Psoas muscle (tissue), 8 donors: ENCODE measurements at places on chromosomes 1 and 21.

DNA sequence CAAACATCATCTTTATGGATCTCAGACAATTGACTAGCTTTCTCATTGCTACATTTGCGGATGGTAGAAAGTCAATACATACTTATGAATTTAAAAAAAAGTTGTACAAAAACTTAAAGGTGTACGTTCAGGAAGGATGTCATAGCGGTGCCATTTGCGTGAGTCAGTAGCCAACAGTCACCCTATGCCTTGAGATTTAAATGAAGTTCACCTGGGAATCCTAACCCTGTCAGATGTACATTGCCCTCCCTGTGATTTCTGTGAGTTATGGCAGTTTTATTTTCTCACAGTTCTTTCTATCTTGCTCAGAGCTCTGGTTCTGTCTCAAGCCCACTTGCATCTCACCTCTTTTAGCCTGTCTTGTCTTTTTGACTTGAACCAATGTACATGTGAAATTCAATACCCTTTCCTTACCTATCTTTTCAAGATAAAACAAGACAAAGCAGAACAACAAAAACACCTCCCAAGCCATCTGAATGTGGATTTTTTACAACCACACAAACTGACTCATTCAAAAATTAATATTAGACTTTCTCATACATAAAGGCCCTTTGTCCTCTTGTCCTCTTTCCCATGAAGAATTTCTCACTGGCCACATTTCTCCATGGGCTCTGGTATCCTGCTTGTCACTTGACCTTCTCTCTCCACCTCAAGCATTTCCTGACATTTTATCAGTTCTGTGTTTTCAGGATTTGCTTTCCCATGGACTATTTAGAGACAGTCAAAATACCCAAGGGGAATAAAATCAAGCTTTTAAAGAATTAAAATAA is 25.3 kb upstream of the ZNF697 start:
- DNase-seq: no peak
- H3K27me3 ChIP-seq: no peaks in the 10 kb centered on the region

GRCh38 chr1:66681686-66682085 is 70.6 kb upstream of the DYNLT5 start:
- no peaks in the 10 kb centered on the region for H3K27me3 ChIP-seq
- H3K27ac ChIP-seq: no peak overlapping the region
- H3K4me1 ChIP-seq: no peaks in the 10 kb centered on the region
- no peaks in the 10 kb centered on the region for H3K36me3 ChIP-seq
- no peak for DNase-seq
- no peak overlapping the region for H3K4me3 ChIP-seq

- H3K4me3 ChIP-seq: no peak overlapping the region
- H3K4me1 ChIP-seq: no peaks in the 10 kb centered on the region
- H3K27me3 ChIP-seq: peaks cover 54% of the 10 kb centered on the region
- no peak overlapping the region for H3K27ac ChIP-seq
Observed at GRCh38 chr1:26409191-26409807, 1.3 kb upstream of the LIN28A start.

DNA sequence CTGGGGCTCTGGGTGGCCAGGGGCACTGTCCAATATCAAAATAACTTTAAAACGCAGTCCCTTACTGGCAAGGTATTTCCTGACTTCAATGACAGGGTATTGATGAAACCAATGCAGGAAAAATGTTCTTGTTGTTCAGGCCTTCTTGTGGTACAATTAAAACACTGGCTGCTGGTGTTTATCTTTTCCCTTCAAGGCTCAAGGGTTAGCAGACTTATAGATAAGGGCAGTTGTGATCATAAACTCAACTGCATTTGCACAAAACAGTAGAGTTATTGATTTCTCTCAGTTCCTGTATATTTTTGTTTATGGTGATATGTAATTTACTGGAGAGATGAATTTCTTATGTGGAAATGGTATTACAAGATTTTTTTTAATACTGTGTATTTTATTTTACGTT is 2.7 kb upstream of the CD84 start:
- no peaks in the 10 kb centered on the region for H3K4me1 ChIP-seq
- no peak overlapping the region for H3K27ac ChIP-seq
- no peak overlapping the region for H3K4me3 ChIP-seq
- H3K27me3 ChIP-seq: no peaks in the 10 kb centered on the region
- DNase-seq: no peak

GRCh38 chr21:38646213-38646837 is 148.0 kb upstream of the ERG start:
- no peak overlapping the region for H3K27ac ChIP-seq
- no peaks in the 10 kb centered on the region for H3K27me3 ChIP-seq
- DNase-seq: no peak
- H3K36me3 ChIP-seq: no peaks in the 10 kb centered on the region
- H3K4me1 ChIP-seq: no peaks in the 10 kb centered on the region

GRCh38 chr21:38777015-38777414 is 28.7 kb upstream of the ETS2 start:
- no peak overlapping the region for H3K27ac ChIP-seq
- no peaks in the 10 kb centered on the region for H3K27me3 ChIP-seq
- no peaks in the 10 kb centered on the region for H3K36me3 ChIP-seq
- no peak for DNase-seq
- H3K4me3 ChIP-seq: no peak overlapping the region
- no peaks in the 10 kb centered on the region for H3K4me1 ChIP-seq

GRCh38 chr1:100087396-100087795 is 45.3 kb downstream of the SASS6 start:
- no peak for DNase-seq
- H3K27me3 ChIP-seq: no peaks in the 10 kb centered on the region
- H3K4me1 ChIP-seq: no peaks in the 10 kb centered on the region
- no peak overlapping the region for H3K27ac ChIP-seq

DNA sequence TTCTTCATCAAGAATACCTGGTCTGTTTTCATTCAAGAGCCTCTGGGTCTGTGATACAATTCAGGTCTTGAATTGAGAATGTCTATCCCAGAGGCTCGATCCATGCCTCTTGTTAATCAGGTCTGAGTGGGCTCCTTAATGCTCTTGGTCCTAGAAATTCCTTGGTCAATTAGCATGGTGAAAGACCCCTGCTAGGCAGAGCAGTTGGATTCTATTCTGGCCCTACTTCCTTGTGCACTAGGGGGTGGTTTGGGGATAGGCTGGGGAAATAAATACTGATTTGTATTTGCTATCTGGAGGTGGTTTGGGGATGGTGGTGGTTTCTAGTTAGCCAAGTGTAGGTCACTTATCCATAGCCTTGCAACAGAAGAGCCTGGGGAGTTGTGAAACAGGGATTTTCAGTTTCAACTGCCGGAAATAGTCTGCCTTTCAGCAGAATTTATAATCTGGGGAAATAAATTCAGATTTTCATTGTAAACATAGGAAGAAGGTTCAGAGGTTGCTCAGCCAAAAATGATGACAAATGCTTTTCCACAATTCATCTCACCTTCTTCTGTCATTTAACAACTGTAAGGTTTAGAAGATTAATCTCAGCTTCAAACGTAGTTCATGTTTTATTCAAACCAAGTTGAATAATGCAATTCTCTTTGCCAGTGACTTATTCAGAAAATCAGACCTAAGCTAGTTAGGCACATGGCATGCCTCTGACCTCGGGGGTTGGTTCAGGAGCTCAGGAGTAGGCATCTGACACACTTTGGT is 22.2 kb upstream of the SCAF4 start:
- no peaks in the 10 kb centered on the region for H3K36me3 ChIP-seq
- H3K4me3 ChIP-seq: no peak overlapping the region
- no peaks in the 10 kb centered on the region for H3K27me3 ChIP-seq
- no peak overlapping the region for H3K27ac ChIP-seq
- DNase-seq: no peak
- no peaks in the 10 kb centered on the region for H3K4me1 ChIP-seq

- H3K27me3 ChIP-seq: no peaks in the 10 kb centered on the region
- H3K27ac ChIP-seq: peak within 1 kb of the TSS; percentile 90
- H3K4me1 ChIP-seq: peaks cover 28% of the 10 kb centered on the region
- peak within 1 kb of the TSS; percentile 80 for H3K4me3 ChIP-seq
- peak; percentile 100 for DNase-seq
Observed at GRCh38 chr1:172532700-172533512, at the start of gene SUCO. Gene SUCO (plus strand): TSS chr1:172533150. CDS start chr1:172533436, 286 bp downstream.

DNA sequence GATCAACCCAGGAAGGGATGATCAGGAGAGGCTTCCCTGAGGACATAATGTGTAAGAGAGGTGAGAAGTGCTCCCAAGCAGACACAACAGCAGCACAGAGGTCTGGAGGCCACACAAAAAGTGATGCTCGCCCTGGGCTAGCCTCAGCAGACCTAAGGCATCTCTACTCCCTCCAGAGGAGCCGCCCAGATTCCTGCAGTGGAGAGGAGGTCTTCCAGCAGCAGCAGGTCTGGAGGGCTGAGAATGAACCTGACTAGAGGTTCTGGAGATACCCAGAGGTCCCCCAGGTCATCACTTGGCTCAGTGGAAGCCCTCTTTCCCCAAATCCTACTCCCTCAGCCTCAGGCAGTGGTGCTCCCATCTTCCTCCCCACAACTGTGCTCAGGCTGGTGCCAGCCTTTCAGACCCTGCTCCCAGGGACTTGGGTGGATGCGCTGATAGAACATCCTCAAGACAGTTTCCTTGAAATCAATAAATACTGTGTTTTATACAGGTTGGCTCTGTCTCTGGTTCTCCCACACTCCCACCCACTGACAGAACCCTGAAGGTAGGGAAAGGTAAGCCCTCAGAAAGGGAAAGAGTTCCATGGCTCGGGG is 5.0 kb downstream of the GJB3 start:
- H3K4me1 ChIP-seq: peaks cover 7% of the 10 kb centered on the region
- no peak for DNase-seq

DNA sequence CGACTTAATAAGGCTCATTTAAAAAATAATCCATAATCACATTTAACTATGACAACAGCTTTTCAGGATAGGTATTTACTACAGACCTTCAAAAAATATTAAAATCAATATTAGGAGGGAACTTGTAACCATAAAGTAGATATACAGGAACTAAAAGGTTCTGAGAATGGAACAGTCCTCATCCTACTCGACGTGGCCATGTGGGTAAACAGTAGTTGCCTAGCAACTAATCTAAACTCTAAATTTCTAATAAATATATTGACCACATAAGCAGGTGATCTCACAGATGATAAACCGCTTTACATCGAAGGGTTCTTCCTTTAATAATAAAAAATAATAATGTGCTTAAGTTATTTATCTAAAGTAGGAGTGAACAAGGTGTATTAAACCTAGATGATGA is 7.9 kb downstream of the AKT3 start:
- H3K36me3 ChIP-seq: no peaks in the 10 kb centered on the region
- no peak overlapping the region for H3K27ac ChIP-seq
- no peaks in the 10 kb centered on the region for H3K4me1 ChIP-seq
- H3K27me3 ChIP-seq: no peaks in the 10 kb centered on the region
- no peak overlapping the region for H3K4me3 ChIP-seq

- no peaks in the 10 kb centered on the region for H3K4me1 ChIP-seq
- DNase-seq: no peak
- no peaks in the 10 kb centered on the region for H3K27me3 ChIP-seq
Observed at GRCh38 chr21:41817228-41817627, 50.4 kb upstream of the RIPK4 start.

DNA sequence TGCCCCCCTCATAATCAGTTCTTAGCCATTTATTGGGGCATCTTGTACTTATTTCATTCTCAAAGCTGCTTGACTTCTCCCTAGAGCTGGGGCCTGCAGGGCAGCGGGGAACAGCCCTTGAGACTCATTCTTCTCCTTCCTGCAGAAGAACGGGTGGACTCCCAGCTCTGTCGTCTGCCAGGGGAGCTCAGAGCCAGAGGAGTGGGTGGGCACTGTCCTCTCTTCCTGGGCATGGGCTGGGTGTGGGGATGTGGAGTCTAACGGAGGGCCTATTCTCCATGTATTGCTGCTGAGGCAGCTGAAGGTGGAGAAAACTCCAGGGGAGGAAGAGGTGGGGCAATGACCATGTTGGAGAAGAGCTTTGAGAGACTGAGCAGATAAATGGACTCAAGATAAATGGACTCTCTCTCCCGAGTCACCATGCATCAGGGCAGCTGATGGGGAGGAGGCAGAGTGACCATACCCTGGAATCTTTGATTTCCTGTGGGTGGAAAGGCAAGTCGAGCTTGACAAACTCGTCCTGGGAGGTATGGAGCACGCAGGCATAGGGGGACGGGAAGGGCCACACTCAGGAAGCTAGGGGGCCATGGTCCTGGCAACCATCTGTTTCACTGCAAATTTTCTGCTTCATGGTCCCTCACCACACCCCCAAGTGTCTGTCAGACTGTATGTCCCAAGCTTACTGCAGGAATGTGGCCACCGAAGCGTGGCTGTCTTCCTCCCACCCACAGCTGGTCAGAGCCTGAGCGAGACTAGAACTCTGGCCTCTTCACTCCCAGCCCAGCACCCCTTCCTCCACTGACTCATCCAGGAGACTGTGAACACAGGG is 56.9 kb upstream of the ATP2B4 start:
- no peaks in the 10 kb centered on the region for H3K27me3 ChIP-seq
- H3K27ac ChIP-seq: no peak overlapping the region
- no peak for DNase-seq
- H3K4me1 ChIP-seq: no peaks in the 10 kb centered on the region
